ENCODE measurements at places on chromosomes 5 and 9.

GRCh38 chr5:28703651-28704260 is 1665.4 kb upstream of the CDH9 start:
- no peak for DNase-seq

GRCh38 chr9:121498487-121499176 is 1.0 kb downstream of the GGTA1 start:
- peak; percentile 40 for DNase-seq

- DNase-seq: peak; percentile 84
These were observed at the start of gene SKP1 for GRCh38 chr5:134176511-134177368. TSS of gene SKP1 (minus strand) at chr5:134176950. CDS start at chr5:134174022, 2,928 bp downstream.

GRCh38 chr9:78769690-78770089 is 472.8 kb downstream of the PSAT1 start:
- no peak for DNase-seq
